ENCODE measurements at places on chromosomes 2 and 18.
A peak's percentile ranks its signal among the peaks of the same experiment; 100 is the strongest.

GRCh38 chr2:79935771-79936657 is 368.5 kb downstream of the LRRTM1 start:
- DNase-seq = peak; percentile 59

- no peak for DNase-seq
These were observed 119.2 kb upstream of the ACVR1C start for GRCh38 chr2:157747695-157748370.

DNA sequence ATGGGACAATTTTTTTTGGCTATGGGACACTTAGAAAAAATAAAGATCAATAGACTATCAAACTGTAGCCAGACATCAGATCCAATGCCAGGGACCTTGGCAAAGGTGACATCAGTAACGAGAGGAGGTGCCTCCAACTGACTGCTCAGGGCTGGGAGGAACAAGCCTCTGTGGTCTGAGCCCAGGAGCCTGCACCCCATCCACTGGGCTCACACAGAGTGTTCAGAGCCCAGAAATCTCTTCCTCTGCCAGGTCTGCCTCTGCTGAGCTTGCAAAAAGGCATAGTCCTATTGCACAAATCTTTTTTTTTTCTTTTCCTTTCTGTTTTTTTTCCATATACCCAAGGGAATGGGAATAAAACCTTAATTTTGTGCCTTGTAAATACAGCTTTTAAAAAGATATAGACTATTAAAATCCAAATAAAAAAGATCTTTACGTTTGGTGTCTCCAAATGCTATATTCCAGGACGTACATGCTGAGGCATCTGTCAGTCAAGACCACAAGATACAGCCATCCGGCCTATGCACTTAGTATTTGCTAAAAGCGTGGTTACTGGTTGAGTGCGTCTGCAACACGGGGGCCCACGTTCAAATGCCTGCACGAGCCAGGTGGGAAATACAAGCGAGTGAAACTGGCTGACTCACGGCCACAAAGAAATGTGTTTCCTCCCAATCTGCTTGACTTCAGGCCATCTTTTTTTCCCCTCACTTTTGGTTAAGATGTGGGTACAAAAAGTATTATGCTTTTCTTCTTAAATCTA is 7.8 kb upstream of the ARHGAP25 start:
- no peak for DNase-seq

- DNase-seq = no peak
These were observed 14.7 kb downstream of the LINC00305 start for GRCh38 chr18:64134044-64134747.

- DNase-seq = no peak
These were observed 529.2 kb downstream of the EPHA4 start for GRCh38 chr2:221042926-221043325.

DNA sequence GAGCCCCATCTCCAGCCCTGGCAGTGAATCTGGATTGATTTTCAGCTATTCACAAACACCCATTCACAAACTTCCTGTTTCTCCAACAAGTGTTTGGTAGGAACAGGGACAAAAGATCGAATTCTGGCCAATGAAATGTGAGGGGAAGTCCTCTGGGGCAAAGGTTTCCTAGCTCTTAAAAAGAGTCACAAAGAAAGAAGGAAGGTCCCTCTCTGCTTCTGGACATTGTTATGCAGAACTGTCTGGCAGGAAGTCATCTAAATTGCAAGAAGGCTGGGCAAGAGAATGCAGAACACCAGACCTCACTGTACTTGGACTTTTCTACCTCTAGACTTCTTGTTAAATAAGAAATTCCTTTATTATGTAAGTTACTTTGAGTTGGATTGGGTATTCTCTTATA is 137.3 kb downstream of the CCDC148 start:
- DNase-seq = peak; percentile 45

DNA sequence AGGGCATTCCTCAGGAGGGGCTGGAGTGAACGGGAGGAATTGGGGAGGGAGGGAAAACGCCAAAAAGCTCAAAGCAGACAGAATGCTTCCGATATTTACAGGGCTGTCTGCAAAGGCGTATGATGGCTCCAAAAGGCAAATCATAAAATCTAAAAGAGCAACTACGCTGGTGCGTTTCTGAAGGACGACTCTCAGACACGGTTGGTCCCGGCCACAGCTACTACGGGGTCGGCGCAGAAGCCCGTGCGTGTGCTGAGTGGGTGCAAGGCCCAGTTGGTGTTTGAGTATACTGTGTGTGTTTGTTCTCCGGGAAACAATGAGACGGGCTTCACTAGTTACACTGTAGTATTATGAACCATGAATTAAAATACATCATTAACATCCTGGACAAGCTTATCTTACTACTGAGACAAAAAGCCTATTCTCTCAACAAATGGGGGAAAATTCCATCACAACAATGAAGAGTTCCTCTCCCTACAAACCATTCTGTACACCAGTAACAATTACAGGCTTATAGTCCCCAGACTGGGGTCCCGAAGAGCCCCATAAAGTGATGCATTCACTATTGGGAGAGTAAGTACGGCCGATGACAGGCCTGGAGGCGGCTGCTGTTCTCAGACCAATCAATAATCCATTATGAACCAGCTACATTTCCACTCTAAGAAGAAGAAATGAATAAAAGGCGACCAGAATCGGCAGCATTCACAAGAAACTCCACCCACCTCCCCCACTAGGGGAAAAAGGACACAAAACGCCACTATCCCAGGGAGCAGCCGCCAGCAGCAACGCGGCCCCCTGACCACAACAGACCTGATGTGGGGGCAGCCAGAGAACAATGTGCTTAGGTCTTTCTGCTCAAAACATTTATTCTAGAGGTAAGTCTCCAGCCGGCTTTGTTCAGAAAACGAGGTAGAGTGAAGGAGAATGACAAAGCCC is 43.4 kb downstream of the ZNF516 start:
- DNase-seq = no peak

- DNase-seq = peak; percentile 34
These were observed 72.5 kb downstream of the GPR39 start for GRCh38 chr2:132489150-132489549.

DNA sequence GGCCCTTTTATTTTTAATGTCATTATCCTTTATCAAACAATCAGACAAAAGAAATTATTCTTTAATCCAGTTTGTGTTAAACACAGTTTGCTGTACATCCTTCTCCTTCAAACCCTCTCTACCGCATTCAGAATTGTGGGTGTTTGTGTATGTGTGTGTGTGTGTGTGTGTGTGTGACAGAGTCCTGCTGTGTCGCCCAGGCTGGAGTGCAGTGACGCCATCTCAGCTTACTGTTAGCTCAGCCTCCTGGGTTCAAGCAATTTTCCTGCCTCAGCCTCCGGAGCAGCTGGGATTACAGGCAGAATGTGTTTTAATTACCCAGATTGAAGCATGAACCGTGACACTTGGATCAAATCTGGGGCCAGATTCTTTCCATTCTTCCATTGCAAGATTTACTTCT is 723.7 kb downstream of the DCDC2C start:
- DNase-seq = no peak

GRCh38 chr2:107137706-107138105 is 251.7 kb upstream of the ST6GAL2 start:
- no peak for DNase-seq

DNA sequence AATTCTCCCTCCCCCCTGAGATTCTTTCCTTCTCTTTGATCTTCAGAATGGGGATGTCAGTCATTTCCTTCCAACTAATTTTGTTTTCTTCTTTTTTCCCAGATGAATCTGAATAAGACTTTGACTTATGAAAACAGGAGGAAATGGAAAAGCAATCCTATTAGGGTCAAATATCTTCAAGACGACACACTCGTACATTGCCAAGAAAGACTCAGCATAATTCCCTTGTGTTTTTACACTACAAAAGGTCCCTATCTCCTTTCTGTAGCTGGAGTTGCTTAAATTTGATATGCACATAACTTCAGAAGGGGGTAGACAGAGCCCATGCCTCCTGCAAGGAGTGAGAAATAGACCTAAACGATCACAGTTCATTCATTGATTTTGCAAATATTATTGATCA is 230.3 kb upstream of the RBBP8 start:
- DNase-seq = no peak

- peak; percentile 76 for DNase-seq
These were observed 71.1 kb upstream of the TFCP2L1 start for GRCh38 chr2:121356058-121356640.

DNA sequence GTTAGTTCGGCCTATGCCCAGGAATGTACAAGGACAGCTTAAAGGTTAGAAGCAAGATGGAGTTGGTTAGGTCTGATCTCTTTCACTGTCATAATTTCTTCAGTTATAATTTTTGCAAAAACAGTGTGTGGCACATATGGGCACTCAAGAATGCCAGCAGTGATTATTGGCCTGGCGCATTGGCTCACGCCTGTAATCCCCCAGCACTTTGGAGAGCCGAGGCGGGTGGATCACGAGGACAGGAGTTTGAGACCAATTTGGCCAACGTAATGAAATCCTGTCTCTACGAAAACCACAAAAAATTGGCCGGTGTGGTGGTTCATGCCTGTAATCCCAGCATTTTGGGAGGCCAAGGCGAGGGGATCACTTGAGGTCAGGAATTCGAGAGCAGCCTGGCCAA is 75.7 kb upstream of the MSH2 start:
- no peak for DNase-seq

DNA sequence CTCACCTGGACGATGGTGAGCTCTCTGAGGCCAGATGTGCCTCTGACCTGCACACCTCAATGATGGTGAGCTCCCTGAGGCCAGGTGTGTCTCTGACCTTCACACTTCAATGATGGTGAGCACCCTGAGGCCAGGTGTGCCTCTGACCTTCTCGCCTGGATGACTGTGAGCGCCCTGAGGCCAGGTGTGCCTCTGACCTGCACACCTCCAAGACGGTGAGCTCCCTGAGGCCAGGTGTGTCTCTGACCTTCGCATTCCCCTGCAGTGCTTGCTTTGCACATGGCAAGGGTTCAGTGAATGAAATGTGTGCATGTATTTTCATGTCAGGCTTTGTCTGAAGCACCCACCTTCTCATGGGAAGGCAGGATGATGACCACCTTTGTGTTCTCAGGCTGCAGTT is 95.5 kb downstream of the PTGR3 start:
- no peak for DNase-seq

- DNase-seq = no peak
These were observed 866.5 kb upstream of the VRK2 start for GRCh38 chr2:57180042-57180567.

DNA sequence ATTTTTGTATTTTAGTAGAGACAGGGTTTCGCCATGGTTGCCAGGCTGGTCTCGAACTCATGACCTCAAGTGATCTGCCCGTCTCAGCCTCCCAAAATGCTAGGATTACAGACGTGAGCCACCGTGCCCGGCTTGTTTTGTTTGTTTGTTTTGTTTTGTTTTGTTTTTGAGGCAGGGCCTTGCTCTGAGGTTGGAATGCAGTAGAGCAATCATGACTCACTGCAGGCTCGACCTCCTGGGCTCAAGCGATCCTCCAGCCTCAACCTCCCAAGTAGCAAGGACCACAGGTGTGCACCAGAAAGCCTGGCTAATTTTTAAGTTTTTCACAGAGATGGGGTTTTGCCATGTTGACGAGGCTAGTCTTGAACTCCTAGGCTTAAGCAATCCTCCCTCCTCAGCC is 8.9 kb upstream of the CNNM4 start:
- no peak for DNase-seq

GRCh38 chr18:50398099-50398498 is 23.3 kb downstream of the SKA1 start:
- no peak for DNase-seq

- no peak for DNase-seq
These were observed 23.9 kb upstream of the LNPK start for GRCh38 chr2:176025932-176026331.

DNA sequence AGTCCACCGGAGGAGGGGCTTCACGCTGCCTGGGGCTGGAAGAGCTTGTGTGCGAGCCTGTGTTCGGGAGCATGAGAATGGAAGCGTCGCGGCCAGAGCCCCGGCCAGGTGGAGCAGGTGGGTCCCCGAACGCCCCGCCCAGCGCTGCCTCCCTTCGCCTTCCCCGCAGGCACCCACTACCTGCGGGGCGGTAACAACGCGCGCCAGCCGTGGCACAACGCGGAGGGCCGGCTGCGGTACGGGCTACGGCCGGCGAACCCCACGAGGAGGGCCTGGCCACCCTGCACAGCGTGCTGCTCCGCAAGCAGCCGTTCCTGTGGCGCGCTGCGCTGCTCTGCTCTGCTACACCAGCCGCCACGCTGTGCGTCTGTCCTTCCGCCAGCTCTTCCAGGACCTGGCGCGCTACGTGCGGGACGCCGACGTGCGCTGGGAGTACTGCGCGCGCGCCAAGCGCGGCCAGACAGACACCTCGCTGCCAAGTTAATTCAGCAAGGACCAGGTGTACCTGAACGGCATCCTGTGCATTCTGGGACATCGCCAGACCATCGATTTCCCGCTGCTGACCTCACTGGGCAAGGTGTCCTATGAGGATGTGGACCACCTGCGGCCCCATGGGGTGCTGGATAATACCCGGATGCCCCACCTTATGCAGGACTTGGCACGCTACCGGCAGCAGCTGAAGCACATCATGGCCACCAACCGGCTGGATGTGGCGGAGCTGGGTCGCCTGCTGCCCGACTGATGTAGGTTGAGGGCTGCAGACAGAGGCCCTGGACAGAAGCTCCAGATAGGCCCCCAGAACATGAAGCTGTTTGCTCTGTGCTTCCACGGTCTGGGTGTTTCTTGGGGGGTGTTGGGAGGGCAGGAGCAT is 200.6 kb downstream of the NAPG start:
- DNase-seq = no peak

- DNase-seq = no peak
These were observed 557 bp upstream of the DSG2 start for GRCh38 chr18:31497404-31497835.

DNA sequence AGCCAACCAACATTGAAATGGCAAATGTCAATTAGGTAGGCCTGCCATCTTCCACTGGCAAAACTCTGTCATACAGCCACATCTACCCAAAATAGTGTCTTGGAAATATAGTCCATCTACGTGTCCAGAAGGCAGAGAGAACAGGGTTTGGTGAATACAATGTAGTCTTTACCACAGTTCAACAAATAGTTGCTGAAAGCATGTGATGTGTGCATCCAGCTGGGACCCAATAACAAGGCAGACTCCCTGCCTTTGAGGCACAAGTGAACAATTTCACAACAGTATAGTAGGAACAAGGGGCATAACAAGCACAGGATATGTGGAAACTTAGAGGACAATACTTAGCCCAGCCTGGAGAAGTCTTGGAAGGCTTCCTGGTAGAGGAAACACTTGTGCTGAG is 72.6 kb downstream of the EVA1A start:
- DNase-seq = no peak

DNA sequence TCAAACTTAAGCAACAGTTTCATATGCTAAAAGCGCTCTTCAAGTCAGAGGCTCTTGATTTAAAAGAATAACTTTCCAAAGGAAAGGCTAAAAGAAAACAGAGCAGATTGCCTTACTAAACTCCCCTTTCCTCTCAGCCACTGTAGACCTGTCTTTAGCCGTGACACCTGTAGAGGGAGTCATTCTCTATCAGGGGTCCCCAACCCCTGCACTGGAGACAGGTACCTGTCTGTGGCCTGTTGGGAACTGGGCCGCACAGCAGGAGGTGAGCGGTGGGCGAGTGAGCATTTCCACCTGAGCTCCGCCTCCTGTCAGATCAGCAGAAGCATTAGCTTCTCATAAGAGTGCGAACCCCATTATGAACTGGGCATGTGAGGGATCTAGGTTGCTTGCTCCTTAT is 9.6 kb downstream of the SLC14A1 start:
- DNase-seq = no peak
